Stimulated activated CD8-positive, alpha-beta memory T cell treated with anti-CD3 and anti-CD28 coated beads, Interleukin-2, amount 100 ng/mL, for 1 hour (primary cell): ENCODE measurements at places on chromosomes 5 and 9.

DNA sequence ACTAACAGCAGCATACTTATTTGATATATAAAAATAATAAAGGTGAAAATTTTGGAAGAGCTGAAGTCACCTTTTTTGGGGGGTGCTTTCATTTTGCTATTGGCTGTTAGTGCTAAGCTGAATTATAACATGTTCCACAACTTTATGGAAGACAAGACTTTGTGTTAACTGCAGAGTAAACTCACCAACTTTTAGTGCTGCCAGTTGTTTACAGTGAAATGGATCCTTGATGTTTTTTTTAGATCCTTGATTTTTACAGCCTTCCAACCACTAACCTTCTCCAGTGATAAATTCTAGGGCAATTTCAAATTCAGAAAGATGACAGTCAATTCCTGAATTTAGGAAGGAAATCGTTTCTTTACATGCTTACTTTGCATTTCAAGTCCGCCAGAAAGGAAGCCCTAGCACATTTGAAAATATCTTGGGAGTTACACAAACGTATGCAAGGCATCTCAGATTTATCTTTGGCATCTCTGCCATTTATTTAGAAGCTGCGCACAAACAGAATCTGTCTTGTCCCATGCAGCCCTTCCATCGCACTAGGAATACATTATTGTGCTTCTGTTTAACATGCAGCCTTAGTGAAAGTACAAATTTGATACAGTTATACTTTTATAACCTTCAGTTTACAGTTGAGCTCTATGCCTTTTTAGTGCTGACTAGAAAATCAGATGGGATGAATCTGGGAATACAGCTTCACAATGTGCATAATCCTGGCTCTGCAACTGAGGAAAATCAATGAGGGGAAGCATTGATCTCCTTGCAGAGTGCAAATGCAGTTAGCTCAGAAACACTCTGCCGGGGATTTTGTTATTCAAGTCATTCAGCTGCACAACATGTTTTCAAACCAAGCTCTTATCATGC, 142.4 kb upstream of the ZNF608 start:
- no peak for DNase-seq

- no peak for DNase-seq
These were observed 35.8 kb downstream of the MEGF10 start for GRCh38 chr5:127326431-127326830.

- DNase-seq: no peak
These were observed 19.8 kb downstream of the COL27A1 start for GRCh38 chr9:114174876-114175771.

- DNase-seq: no peak
These were observed 1.5 kb downstream of the ASS1 start for GRCh38 chr9:130446101-130446861.

- DNase-seq: no peak
These were observed 5.1 kb upstream of the RALGDS start for GRCh38 chr9:133125941-133126696.

GRCh38 chr5:81922854-81923279, 49.0 kb upstream of the ATG10 start:
- DNase-seq: no peak

GRCh38 chr9:83372957-83373356, 165.2 kb downstream of the FRMD3 start:
- no peak for DNase-seq

GRCh38 chr9:116716438-116716837, 29.3 kb downstream of the TRIM32 start:
- DNase-seq: no peak

- DNase-seq: no peak
These were observed 2.0 kb upstream of the NINJ1 start for GRCh38 chr9:93136011-93136440.

DNA sequence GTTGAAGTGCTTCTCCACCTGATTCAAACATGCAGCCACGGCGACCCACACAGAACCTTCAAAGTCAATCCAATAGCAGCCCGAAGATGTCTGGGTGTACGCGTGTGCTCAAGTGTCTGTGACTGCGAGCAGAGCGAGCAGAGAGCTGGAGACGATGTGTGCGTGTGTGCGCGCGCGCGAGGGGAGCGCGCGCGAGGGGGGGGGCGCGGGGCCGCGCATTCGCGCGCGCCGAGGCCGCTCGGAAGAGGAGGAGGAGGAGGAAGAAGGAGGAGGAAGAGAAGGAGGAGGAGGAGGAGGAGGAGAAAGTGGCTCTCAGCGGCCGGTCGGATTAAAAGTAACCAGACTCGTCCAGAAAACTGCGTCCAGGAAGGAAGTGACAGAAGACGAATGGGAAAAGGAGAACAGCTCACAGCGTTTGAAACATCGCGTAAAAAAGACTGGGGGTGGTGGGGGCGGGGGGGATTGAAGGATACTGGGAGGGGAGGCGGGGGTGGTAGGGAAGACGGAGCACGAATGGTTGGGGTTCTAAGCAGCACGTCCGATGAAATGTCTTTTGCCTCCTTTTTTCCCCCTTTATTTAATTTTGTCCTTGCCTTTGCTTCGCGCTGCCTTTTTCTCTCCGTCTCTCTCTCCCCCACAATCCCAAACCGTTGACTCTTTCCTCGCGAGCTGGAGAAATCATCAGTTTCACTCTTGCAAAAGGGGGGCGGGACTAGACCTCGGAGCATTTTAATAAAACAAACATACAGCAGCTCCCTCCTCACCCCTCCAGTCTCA, at the start of gene MEF2C:
Gene MEF2C, minus strand, starts transcription at position 126 of the 777 bp plus-strand sequence. CDS start 59,396 bp downstream, outside the sequence.
- DNase-seq: no peak

DNA sequence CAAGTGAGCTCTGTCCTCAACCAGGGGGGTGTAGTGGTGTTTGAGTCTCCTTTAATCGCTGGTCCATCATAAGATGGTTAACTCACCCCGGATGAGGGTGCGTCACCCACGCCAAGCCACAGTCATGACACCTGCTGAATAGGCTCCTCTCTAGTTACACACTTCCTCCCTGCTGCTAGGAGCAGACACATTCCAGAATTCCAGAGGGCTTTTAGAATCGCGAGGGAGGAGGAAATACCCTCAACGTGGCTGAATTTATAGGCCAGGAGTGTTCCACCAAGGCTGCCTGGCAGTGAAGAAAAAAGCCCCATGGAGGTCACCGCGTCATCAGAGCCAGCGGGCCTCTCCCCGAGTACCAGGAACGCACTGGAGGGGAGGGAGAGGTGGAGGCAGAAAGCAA, 5.1 kb downstream of the GLRX start:
- DNase-seq: no peak

DNA sequence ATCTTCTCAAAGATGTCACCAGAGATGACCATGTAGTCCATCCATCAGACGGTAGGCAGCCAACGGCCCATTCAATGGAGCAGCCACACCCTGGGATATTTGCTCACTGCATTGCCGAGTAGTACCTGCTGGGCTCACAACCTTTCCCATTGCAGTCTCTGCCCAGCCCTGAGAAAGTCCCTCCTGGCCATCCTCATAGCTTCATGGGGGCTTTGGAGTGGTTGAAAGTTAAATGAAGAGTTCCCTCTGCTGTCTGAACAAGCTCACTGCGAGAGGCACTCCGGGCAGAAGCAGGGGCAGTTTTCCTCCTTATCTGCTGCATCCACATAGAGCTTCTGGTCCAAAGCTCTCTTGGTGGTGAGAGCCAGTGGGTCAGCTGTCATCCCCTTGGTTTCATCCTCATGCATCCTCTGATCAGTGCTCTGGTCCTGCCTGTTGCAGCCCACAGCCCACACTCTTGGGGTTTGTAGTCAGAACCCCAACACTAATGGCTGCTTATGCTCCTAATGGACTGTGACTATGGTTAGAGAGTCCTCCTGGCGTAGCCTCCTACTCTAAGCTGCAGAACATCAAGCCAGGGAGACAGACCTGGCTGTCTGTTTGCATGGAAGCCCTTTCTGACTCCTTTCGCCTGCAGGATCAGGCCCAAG, 23.3 kb downstream of the TNFSF8 start:
- DNase-seq: no peak

DNA sequence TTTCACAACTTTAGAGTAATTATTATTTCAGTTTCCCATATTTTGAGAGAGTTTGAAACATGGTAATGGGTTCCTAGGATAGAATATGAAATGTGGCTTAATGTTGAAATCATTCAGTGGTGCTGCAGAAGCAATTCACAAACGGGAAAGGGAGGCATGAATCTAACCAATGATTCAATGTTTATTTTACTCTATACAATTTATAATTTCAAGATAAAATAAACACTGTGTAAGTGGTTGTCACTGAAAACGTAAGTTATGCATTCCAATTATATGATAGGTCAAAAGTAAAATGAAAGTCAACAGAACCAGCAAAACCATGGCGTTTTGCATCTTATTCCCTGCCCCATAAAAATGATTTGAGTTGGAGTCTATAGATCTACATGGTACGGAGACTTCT, 1207.1 kb upstream of the CDH18 start:
- DNase-seq: no peak

GRCh38 chr5:33240558-33240957, 200.2 kb upstream of the TARS1 start:
- no peak for DNase-seq

GRCh38 chr5:10977011-10977410, 216.0 kb upstream of the DAP start:
- DNase-seq: no peak

- DNase-seq: no peak
These were observed 82.0 kb upstream of the FSTL4 start for GRCh38 chr5:133694181-133694831.

- no peak for DNase-seq
These were observed 225.0 kb downstream of the ESM1 start for GRCh38 chr5:54760182-54760935.

- no peak for DNase-seq
These were observed 341.5 kb downstream of the OSTF1 start for GRCh38 chr9:75429531-75430475.

DNA sequence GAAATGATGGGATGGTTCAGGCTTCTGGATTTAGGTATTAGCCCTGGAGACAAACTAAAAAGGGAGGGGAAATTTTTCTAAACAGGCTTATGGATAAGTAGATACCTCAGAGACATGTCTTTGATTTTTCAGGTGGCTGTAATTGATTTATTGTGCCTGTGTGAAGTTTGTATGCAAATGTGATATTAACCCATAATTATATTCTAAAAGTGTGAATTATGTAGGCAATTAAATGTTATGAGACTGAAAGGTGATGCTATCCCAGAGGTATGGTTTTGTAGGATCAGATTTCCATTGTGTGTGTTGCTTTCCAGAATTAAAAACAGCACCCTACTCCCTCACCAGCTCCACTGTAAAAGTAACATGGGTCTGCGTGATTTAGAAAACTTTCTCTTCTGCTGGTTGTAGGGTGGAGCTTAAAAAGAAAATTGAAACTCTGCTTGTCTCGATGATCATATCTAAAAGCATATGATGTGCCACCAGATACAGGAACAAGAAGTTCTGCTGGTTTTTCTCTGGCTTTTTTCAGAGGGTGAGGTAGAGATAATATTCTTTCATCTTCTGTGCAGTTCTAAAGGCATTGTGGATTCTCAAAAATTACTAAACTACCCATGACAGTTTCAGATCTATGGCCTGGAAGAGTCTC, 71.8 kb upstream of the TAF11L2 start:
- no peak for DNase-seq

GRCh38 chr9:97220894-97221477, 86.5 kb upstream of the CCDC180 start:
- DNase-seq: no peak

DNA sequence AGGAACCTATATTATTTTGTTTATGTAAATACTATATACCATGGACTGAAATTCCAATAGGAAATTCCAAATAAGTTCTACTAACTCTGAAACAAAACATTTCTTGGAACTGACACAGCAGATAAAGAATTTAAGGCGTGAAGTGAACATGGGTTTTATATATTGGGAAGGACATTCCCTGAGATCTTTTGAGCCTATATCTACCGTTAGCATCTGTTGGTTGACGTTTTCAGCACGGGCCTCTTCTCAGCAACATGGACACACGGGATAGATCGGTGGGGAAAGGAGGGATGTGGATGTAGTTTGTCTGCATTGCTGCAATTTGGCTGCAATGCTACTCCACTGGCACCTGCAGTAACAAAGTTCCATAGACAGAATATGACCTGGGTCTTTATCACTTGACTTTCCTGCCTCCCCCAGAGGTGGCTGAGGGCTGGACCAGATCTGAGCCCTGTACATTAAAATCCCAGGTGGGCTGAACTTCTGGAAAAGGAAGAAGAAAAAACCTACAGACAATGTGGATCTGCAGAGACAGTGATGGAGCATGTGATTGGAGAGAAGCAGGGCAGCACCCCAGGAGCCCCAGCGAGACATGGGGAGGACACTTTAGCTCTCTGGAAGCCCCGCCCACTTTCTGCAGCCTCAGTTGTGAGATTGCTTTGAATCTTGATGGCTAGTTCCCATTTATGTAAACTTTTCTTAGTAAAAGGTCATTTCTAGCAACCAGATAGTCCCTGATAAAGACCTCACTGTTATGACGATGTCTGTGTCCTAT, 91.2 kb upstream of the CPEB4 start:
- no peak for DNase-seq

- DNase-seq: no peak
These were observed 143.4 kb downstream of the HINT1 start for GRCh38 chr5:131021646-131022045.

- no peak for DNase-seq
These were observed 94.3 kb downstream of the INSYN2B start for GRCh38 chr5:169886033-169886432.

DNA sequence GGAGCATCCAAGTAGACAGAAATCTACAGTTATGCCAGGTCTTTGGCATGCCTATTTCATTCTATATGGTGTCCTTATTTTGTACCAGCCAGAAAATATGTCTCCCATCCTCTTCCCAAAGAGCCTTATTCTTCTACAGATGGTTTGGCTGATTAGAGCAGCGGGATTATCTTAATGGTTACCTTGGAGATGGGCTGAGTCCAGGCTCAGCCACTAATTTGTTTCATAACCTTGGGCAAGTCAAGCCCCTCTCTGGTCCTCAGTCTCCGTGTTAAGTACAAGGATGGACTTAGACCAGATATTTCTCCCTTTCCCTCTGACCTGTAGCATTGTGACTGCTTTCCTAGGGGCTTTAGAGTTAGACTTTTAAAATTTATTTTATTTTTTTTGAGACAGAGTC, 11.1 kb upstream of the GLE1 start:
- DNase-seq: no peak

- no peak for DNase-seq
These were observed 627.1 kb downstream of the EFNA5 start for GRCh38 chr5:107043665-107044064.

- DNase-seq: no peak
These were observed 112.2 kb downstream of the ZNF608 start for GRCh38 chr5:124634228-124634739.

GRCh38 chr5:131289738-131290137, 25.9 kb downstream of the CDC42SE2 start:
- DNase-seq: no peak

DNA sequence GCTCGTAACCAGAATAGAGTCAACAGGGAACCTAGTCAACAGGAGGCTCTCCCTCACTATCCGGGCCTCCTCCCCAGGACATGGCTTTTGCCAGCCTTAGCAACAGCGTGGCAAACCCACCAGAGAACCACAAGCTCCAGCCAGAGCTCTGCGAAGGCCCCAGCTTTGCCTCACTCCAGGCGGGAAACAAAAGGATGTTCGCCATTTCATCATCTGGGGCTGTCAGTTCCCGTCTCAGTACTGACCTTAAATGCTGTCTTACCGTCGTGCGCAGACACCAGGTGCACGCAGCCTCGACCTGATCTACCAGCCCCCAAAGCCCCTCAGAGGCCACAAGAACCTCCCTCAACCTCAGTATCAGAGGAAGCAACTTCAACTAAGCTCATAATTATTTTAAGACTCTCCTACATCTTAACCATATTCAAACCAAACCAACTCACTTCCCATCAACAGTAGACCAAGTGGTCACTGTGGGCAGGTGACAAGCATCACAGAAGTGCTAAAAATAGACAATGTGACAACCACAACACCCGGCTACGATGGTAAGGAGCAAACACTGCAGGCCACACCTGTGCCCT, 71.4 kb downstream of the SEMA4D start:
- DNase-seq: no peak
